ENCODE measurements at places on chromosomes 1 and 21. TPM values are rescaled to one million over a fixed set of nuclear protein-coding genes. Genes with fewer than 3 reads are reported as not detected.

The BTBD19 gene
- total RNA-seq: 3.8 TPM

The DIRAS3 gene
- 0.96 TPM for total RNA-seq

The HMCN1 gene
- 18.4 TPM for total RNA-seq

GRCh38 chr1:76021846-76022245, 52.7 kb upstream of the ST6GALNAC3 start:
- H3K27me3 ChIP-seq: no peaks in the 10 kb centered on the region
- no peaks in the 10 kb centered on the region for H3K4me1 ChIP-seq
- no peaks in the 10 kb centered on the region for H3K36me3 ChIP-seq
- no peak overlapping the region for H3K4me3 ChIP-seq
